Smooth muscle cell of trachea (primary cell): ENCODE measurements at places on chromosomes 2 and 18. TPM values are rescaled to one million over a fixed set of nuclear protein-coding genes. Genes with fewer than 3 reads are reported as not detected.

Gene CDK15
- 6.7 and 16.0 TPM in 2 replicates for total RNA-seq

Gene ITGA4
- 81.6 and 92.3 TPM in 2 replicates for total RNA-seq

Gene CNTNAP5
- not detected in 2 replicates for total RNA-seq

Gene TBC1D8
- 12.8 and 15.9 TPM in 2 replicates for total RNA-seq

Gene ABCG8
- total RNA-seq = not detected in 2 replicates
